Activated T-helper 17 cell treated with anti-CD3 and anti-CD28 coated beads, Interleukin-2, amount 50 U/mL, for 72 hours (primary cell): ENCODE measurements at places on chromosomes 11 and 22.

DNA sequence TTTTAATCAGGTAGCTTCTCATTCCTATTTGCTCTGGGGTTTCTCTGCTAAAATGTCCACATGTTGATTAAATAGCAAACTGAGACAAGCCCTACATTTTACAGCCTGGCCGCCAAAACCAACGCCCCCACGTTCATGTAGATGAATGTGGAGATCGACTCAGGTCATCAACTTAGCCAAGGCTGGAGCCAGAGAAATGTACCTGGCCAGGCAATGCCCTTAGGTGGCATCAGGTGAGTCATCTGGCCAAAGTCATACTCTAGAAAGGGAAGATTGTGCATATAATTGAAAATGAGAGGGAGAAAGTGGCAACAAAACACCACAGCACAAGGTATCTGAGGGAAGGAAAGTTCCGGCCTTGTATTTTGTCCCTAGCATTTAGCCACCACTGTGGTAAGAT, 37.1 kb upstream of the CCDC89 start:
- no peak for ATAC-seq

GRCh38 chr11:7548659-7549274, 35.0 kb downstream of the PPFIBP2 start:
- peak; percentile 79 for ATAC-seq

DNA sequence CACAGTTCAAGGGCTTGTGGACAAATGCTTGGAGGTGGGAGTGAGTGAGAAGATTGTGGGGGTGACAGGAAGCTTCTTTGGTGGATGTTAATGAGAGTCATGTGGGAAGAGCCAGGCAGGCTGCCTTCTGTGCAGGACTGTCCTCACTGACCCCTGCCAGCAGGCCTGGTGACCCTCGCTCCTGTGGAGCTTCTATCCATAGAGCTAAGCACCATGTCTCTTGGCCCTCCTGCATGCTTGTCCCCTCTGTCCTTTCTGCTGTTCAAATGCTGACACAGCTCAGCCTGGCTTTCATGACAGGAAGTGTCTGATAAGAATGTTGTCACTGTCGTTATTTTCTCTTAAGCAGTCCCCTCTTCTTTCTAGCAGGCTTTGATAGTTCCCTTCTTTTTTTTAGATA, 37.6 kb downstream of the NAT10 start:
- ATAC-seq = no peak

DNA sequence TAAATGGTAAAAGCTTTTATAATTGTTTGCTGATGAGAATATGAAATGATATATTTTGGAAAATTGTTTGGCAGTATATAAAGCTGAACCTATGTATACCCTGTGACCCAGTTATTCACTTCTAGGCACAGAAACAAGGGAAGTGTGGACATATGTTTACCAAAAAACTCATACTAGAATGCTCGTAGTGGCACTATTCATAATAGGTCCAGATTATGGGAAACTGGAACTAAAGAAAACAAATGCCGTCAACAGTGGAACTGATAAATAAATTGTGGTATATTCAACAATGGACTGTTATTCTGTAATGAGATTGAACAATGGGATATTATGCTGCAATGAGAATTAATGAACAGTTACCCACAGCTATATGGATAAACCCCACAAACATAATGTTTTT, 32.8 kb downstream of the CSTPP1 start:
- ATAC-seq = no peak

DNA sequence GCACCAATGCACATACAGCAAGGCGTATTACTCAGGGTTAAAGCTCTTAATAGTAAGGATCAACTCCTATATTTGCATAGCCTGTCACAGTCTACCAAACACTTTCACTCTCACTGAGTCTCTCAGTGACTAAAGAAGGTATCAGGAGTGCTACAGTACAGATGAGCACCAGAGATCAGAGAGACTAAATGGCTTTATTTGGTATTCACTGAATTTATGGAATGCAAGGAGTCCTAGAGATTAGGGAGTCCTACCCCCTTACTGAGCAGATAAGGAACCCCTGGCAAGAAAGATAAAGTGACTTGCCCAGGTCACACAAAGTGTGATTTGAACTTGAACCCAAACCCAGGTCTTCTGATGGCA, 396.4 kb upstream of the CCDC90B start:
- no peak for ATAC-seq

GRCh38 chr11:122113836-122114825, 1.9 kb downstream of the BLID start:
- ATAC-seq = no peak

GRCh38 chr11:29333993-29334775, 682.6 kb downstream of the KCNA4 start:
- no peak for ATAC-seq

DNA sequence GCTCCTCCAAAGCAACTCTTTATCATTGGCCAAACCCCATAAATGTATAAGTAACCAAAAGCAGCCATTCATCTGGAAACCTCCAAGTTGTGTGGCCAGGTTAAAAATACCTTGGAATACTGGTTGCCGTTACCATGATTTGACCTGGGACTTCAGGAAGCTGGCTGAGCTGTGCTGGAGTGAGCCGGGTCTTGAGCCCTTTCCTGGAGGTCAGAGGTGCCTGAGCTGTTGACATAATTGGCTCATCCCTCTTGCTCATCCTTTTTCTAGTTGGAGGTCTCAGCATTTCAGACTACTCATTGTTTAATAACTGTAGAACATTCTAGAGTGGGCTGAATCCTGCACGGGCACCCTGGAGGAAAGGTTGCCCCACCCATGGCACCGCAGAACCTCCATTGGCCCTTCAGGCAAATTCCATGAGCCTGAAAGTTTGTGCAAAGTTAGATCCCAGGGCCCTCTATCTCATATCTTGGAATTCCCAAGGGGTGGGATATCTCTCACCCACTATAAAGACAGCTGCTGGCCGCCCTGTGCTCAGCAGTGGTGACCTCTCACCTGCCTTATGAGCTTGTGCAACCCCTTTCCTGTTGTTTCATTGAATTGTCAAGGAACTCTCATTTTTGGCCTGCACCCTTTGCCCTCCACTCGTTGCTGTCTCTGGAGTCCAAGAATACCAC, 77.0 kb downstream of the C22orf31 start:
- ATAC-seq = no peak

DNA sequence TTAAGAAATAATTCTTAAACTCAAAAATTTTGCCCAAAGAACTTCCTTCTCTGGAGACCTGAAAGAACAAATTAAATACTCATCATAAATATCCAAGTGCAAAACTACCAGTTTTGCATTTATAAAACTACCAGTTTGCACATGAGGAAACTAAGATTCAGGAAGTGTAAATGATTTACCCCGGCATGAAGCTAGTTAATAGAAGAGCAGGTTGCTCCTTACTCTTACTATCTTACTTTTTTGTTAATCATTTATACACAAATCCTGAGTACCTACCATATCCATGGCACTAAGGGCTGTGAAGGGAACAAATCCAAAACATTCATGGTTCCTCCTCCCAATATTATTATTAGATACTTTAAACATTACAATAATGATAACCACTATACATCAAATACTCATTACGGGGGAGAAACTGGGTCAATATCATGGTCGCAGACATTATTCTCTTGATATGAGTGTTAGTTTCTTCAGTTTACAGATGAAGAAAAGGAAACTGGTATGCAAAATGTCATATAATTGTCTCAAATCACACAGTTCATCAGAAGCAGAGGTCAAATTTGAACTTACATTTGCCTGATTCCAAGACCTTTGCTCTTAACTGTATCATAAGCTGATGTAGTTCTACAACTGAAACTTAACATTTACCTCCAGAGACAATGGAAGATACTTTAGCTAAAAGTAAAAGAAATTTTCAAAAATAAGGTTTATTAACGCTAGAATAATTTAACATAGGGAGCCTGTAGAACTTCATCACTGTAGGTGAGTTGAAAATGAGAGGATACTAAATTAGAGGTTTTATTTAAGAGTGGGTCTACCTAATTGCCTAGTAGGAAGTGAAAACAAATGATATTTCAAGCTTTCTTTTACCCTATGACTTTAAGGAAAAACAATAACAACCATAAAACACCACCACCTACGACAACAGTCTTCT, 74.5 kb downstream of the FAM76B start:
- ATAC-seq = no peak

DNA sequence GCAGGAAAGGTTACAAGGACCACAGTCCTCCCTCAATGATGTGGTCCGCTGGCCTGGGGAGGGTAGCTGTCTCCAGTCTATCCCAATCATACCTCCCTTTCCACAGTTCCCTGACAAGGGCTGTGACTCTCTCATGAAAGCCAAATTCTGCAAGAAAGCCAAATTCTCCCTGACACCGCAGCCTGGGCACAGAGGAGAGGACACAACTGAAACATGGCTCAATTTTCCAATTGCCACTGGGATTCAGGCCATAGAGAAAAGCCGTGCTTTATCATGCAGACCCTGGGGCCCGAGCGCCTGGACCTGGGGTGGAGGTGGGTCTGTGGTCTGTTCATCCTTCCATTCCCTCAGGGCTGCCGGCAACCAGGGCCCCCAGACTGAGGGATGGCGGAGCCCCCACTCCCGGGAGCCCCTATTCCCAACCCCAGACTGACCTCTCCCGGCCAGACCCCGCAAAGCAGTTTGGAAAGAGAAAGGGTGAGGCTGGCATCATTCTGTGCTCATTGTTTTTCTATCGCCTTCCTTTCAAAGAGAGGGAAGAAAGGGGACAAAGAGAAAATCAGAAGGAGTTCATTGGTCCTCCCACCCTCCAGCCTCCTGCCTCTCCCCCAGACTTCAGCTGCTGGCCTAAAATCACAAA, 239.5 kb downstream of the BUD13 start:
- no peak for ATAC-seq

GRCh38 chr11:76601724-76602123, 68.8 kb downstream of the LRRC32 start:
- no peak for ATAC-seq

- ATAC-seq = no peak
These were observed 20.6 kb downstream of the PIWIL3 start for GRCh38 chr22:24753914-24754313.

DNA sequence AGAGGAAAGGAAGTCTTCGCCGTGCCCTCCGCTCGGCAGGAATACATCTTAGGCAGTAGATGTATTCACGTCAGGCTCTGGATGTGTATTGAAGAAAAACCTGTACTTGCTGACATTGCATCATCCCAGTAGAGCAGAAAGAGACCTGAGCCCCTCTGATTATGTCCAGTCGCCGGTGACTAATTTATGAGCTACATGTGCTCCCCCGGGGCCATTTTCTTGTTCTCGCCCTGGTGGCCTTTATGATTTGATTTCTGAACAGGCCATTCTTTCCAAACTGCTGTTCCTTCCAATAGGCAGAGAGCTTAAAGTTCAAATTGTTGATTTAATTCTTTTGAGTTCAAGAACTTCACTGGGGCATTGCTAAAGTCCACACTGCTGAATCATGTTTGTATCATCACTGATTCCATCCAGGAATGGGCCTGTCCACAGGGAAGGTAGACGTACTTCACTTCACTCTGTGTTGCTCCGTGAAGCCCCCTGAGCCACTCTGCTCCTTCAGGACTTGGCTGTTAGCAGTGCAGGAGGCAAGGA, 137.3 kb upstream of the RASSF10 start:
- no peak for ATAC-seq

GRCh38 chr22:30990690-30991089, 21.6 kb downstream of the TUG1 start:
- ATAC-seq = no peak

DNA sequence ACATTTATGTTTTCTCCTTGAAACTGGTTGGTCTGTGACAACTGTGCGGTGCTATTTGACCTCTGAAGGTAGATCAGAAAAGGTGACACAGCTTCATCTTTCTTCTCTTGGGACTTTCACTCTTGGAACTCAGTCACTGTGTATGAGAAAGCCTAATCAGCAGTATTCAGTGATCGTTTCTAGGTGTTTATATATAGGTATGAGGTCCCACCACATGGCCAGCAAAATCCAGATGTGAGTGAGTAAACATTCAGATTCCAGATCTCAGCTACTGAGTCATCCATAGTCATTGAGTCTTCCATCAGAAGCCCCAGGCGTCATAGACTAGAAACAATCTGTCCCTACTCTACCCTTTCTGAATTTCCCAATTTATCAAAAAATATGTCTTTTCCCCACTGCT, 117.3 kb upstream of the CTSC start:
- ATAC-seq = peak; percentile 32

- no peak for ATAC-seq
These were observed 79.9 kb upstream of the SYT13 start for GRCh38 chr11:45365961-45366618.

- ATAC-seq = no peak
These were observed 2.7 kb downstream of the MB start for GRCh38 chr22:35614404-35614803.

DNA sequence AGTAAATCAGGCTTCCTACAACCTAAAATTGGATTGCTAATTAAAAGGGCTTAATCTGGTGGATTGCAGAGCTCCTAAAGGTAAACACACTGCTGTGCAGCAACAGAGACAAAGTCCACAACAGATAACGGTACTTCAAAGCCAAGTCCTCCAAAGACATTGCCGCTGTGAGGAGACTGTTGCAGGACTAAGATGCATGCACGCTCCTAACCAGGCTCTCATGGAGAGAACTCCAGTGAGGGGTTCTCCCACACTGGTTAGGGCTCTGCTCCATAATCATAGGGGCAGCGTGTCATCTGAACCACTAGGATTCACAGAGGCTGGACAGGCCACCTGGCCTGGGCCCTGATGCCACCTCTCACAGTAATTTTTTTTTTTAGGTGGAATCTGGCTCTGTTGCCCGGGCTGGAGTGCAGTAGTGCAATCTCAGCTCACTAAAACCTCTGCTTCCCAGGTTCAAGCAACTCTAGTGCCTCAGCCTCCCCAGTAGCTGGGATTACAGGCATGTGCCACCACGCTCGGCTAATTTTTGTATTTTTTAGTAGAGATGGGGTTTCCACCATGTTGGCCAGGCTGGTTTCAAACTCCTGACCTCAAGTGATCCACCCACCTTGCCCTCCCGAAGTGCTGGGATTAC, 56.9 kb upstream of the ARFGAP3 start:
- no peak for ATAC-seq

GRCh38 chr11:106187860-106188456, 110.5 kb downstream of the AASDHPPT start:
- no peak for ATAC-seq

- ATAC-seq = no peak
These were observed 13.5 kb upstream of the EP300 start for GRCh38 chr22:41078931-41079330.

DNA sequence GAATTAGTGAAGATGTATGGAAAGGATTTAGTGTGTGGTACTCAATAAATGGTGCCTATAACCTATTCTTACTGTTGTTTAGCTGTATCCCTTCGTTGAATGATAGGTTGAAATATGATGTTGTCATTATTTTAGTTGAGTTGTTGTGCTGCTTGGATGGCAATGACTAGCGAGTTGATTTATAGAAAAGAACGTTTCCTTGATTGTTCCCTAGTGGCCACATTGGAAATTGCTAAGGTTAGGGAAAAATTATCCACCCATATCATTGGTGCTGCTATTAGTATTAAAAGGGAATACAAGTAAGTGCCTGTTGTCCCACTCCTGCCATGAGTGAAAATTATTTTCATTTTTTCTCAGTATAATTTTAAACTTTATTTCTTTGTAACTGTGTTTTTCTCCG, 14.5 kb downstream of the EMSY start:
- ATAC-seq = no peak

- ATAC-seq = peak; percentile 92
These were observed at the start of gene CFAP300 for GRCh38 chr11:102047305-102047924. TSS of gene CFAP300 (plus strand) at chr11:102047437. CDS start at chr11:102047471, 34 bp downstream.

- ATAC-seq = no peak
These were observed 57.4 kb downstream of the NECTIN1 start for GRCh38 chr11:119671561-119672015.
